Forelimb muscle (tissue), 1 donor: ENCODE measurements at places on chromosomes 2 and 18. TPM values are rescaled to one million over a fixed set of nuclear protein-coding genes. Genes with fewer than 3 reads are reported as not detected.

The C2orf76 gene
- polyA plus RNA-seq = 5.8 TPM

The PTRHD1 gene
- 43.7 TPM for polyA plus RNA-seq

The ACMSD gene
- polyA plus RNA-seq = 0.44 TPM

The KCNIP3 gene
- polyA plus RNA-seq = 7.9 TPM

The NT5DC4 gene
- polyA plus RNA-seq = 0.09 TPM

The STON1 gene
- 8.1 TPM for polyA plus RNA-seq

The RFTN2 gene
- 15.2 TPM for polyA plus RNA-seq

The MYL1 gene
- 8,500 TPM for polyA plus RNA-seq

The SIX3 gene
- not detected for polyA plus RNA-seq

The USP14 gene
- 60.2 TPM for polyA plus RNA-seq

The CXCR1 gene
- polyA plus RNA-seq = not detected

The ARHGAP25 gene
- 2.6 TPM for polyA plus RNA-seq

The SATB2 gene
- 2.4 TPM for polyA plus RNA-seq

The POU3F3 gene
- polyA plus RNA-seq = 0.13 TPM

The CROCC2 gene
- 0.20 TPM for polyA plus RNA-seq

DNA sequence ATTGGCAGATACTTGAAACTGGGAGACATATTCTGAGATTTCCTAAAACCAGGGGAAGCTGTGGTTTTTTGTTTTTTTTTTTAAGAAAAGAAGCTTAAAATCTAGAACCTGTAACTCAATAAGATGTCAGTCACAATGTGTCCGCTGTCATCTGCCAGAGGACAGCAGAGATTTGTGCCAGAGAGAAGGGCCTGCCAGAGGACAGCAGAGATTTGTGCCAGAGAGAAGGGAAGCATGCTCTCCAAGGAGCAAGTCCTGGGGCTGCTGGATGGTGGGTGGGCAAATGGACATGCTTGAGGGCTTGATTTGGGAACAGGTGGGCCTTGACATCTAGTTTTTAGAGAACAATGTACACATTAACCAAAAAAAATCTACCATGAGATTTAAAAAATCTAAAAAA is 77.9 kb downstream of the CCDC93 start:
- DNase-seq = no peak

DNA sequence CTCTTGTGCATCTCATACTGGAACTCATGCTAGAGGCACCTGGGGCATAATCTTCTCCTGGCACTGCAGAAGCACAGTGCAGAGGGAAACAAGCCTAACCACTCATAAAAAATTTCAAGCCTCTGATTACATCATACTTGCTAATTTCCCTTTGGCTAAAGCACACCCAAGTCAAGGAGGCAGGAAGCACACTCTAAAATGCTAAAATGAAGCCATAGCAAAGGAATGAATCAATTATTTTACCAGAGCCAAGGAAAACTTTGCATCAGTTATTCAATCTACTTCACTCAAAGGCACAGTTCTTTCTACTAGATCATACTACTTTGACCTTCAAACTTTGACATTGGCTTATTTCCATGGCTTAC is 79.6 kb upstream of the SPOPL start:
- no peak for DNase-seq

DNA sequence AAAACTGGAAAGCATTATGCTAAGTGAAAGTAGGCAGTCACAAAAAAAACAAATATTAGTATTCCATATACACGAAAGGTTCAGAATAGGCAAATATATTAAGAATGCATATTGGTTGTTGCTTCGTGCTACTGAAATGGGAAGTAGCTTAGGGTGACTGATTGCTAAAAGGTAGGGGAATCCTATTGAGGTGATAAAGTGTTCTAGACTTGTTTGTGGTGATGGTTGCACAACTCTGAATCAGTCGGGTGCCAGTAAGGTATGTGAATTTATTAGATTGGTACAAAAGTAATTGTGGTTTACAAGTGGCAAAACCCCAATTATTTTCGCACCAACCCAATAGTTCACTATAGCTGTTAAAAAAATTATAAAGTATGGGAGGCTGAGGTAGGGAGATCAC is 20.7 kb downstream of the USP34 start:
- no peak for DNase-seq

DNA sequence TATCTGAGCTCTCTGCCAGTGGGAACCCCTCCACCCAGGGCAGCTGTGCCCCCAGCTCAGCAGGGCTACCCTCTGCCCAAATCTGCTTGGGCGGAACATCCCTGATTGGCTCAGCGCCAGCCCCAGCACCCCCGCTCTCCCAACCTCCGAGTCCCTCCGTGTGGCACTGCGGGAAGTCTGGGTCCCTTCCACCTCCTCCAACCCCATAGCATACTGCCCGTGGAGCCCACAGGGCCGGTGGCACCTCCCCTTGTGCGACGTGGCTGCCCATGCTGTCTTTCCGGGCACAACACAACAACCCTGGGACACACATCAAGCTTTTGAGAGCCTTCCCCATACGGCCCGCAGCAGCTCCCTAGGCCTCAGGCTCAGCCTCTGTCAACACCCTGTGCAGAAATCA is 55.8 kb upstream of the NCK2 start:
- no peak for DNase-seq

- no peak for DNase-seq
These were observed 415.3 kb upstream of the VWC2L start for GRCh38 chr2:213995400-213996105.

DNA sequence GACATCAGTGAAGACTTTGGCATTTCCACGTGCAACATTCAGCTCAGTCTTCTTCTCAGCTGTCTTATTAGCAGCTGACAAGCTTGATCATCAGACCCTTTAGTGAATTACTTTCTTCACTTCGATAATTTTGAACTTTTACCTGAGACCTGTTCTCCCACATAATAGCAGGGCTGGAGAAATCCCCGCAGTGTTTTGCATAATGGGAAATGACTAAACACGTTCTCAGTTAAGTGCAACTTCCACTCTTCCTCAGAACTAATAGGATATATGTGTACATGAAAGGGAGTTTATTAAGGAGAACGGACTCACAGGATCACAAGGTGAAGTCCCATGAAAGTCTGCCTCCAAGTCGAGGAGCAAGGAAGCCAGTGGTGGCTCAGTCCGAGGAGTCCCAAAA is 28.8 kb upstream of the MBP start:
- no peak for DNase-seq

DNA sequence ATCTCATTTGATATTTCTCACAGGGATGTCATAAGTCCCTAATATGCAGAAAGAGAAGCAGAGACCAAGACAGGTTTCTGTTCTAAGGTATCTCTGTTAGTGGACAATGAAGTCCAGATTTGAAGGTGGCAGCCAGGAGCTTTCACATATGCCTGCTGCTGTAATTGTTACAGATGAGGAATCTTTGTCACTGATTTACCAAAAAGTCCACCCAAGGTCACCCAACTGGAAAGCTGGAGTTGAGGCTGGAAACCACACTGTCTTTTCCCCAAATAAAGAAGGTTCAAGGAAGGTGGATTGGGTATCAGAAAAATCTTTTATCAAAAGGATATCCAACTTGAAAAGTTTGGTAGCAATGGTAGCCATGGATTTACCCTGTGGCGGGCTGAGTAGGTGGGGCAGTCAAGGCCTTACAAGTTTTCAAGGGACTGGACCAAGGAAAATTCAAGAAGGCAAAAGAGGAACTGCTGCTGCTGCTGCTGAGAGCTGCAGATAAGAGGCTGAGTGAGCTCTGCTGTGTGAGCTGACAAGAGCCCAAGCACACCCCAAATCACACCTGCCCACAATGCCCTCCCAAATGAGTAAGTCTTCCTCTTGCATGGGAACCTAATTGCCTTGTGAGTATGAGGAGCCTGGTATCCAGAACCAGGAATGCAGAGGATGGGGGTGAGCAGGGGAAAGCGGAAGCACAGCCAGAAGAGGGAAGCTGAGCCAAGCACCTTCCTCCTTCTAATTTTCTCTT is 241.2 kb downstream of the ANAPC1 start:
- DNase-seq = no peak

DNA sequence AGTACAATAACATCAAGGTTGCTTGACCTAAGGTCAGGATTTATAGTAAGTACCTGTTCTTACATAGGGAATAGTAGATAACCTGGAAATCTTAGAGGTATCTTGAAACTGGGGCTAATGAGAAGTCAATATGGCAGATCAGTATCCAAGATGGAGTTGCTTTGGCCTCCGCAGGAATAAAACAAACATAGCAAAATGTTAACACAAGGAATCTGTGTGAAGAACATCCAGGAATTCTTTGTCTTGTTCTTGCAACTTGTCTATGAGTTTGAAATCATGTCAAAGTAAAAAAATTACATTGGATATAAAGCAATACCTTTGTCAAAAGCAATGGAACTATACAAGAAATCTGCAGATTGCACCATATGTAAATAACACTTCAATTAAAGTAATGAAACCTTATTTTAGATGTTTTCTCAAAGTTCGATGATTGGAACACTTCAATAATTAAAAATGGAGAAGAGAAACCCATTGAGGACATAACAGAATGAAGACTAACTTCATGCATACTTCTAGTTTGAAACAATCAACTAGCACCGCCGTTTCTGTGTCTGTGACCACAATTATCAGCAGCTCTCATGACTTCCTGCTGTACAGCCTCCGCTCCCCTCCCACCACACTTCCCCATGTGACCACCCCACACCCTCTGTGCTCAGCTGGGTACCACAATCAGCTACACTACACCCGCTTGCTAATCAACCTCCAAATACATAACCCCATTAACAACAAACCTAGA is 27.6 kb downstream of the C2orf76 start:
- no peak for DNase-seq

- no peak for DNase-seq
These were observed 1835.5 kb upstream of the LRRTM1 start for GRCh38 chr2:82139979-82140611.

GRCh38 chr2:54444503-54444902 is 11.6 kb upstream of the SPTBN1 start:
- no peak for DNase-seq

DNA sequence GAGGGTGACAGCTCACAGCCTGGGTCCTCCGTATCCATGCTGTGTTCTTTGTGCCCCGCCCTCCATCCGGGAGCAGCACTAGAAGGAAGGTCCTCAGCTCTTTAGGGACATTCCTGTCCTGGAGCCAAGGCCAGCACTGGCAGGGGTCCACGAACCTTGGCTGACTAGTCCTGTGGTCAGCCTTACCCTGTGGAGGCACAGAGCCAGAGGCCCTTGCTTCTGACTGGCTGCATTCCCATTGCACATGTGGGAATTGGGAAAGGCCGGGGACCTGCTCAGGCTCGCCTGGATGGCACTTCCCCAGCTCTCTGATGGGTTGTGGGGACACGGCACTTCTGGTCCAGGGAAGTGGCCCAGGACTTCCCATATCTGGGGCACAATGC is 24.9 kb upstream of the RHOB start:
- DNase-seq = no peak

DNA sequence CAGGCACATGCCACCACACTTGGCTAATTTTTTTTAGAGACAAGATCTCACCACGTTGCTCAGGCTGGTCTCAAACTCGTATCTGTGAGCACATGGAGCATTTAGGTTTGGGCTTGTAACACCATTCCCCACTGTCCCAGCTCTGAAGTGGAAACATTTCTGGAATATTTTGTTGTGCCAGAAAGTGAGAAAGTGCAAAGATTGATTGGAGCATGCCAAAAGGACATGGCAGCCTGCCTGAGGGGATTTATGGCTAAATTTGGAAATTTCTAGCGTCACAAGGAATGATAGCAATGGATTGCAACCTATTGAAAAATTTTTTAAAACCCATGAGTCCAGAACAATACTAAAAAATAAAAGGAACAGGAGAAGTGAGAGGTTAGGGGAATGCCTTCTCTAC is 136.8 kb downstream of the ESCO1 start:
- DNase-seq = no peak

DNA sequence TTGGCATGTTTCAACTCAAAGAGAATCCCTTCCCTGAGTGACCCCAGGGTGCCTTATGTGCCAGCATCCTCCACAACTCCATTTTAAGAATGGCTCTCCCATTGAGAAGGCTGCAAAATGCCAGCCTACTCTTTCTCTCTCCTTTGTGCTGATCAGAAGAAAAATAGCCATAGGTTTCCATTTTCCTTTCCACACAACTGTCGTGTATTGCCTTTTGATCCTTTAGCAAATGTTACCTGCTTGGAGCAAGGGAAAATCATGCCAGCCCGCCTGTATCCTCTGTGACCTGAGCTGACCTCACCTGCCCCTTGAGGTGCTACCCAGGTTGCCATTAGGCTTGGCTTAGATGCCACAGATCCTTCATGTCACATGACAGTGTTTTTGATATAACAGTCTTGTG is 38.8 kb downstream of the DPYSL5 start:
- no peak for DNase-seq

GRCh38 chr2:237624565-237624964 is 2.8 kb upstream of the LRRFIP1 start:
- DNase-seq = no peak

GRCh38 chr2:96203130-96204028 is 5.2 kb downstream of the STARD7 start:
- DNase-seq = no peak
